ENCODE measurements at places on chromosomes 1 and 21.

DNA sequence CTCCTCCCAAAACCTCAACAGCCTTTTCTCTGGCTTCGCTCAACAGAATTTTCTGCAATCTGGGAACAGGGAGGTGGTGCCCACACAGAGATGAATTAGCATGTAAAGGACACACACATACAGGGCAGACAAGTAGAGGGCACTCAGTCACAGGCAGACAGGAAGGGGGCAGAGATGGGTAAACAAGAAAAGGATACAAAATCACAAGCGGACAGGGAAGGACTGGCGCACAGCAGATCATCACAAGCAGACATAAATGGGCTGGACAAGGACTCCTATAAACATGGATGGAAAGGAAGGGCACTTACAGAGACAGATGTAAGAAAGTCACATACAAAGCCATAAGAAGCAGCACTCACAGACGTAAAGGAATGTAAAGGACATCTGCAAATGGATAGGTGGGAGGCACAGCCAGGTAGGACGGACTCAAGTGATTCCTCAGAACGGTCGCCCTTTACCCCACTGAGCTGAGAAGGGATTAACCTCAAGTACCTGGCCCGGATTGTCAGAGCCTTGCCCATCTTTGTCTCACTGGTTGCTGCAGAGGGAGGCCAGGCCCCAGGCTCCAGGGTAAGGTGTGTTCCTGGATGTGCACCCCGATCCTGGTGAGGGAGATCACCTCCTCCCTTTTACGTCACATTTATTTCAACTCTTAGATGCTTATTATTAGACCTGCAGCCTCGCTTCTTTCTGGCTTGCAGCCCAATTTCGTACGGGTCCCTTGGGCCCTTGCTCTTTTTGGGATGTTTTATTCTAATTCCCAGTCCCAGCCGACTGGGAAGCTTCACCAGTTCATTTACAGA, 836 bp upstream of the PRCC start:
- DNase-seq, result no peak

- DNase-seq, result no peak
Measured at GRCh38 chr1:163201906-163202305, 810 bp downstream of the RGS5 start.

GRCh38 chr1:71668065-71668464, 587.2 kb upstream of the ZRANB2 start:
- no peak for DNase-seq

DNA sequence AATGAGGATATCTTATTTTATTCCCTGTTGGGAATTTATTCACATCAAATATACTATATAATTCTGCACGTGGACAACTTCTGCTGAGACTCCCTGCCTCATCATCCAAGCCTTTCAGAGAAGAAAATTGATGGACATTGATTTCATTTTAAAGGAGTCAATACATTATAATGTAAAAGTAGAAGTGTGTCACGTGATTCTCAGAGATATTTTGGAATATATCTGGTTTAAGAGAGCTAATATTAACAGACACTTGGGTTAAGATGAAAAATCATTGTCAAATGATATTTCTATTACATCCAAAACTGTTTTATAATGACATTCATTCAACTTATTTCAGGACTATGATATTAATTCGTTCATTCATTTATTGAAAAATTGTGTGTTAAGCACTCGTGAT, 314.2 kb downstream of the ADGRL2 start:
- no peak for DNase-seq

DNA sequence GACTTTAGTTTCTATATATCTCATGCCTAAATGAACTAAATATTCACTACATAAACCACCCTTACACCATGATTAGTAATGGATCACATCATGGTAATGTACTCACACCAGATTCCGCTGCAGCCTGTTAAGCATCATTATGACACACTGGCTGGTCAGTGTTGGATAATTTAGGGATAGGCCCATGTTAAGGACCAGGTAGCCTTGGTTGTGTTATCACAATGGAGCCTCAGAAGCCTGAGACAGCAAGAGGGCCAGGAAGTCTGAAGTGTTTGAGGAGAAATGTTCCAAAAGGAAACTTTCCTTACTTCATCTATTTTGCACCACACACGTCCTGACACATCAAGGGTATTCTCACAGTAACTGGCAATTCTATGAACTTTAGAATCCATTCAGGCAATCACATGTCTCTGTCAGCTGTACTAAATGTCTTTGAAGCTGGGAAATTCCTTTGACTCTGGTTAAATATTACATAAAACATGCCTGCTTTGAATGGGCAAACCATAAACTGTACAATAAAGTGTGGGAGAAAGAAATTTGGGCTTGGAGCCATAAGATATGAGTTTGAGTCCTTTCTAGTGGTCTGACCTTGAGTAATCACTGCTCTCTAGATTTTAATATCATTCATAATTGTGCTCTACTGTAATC, 105.3 kb upstream of the DPT start:
- DNase-seq, result no peak

DNA sequence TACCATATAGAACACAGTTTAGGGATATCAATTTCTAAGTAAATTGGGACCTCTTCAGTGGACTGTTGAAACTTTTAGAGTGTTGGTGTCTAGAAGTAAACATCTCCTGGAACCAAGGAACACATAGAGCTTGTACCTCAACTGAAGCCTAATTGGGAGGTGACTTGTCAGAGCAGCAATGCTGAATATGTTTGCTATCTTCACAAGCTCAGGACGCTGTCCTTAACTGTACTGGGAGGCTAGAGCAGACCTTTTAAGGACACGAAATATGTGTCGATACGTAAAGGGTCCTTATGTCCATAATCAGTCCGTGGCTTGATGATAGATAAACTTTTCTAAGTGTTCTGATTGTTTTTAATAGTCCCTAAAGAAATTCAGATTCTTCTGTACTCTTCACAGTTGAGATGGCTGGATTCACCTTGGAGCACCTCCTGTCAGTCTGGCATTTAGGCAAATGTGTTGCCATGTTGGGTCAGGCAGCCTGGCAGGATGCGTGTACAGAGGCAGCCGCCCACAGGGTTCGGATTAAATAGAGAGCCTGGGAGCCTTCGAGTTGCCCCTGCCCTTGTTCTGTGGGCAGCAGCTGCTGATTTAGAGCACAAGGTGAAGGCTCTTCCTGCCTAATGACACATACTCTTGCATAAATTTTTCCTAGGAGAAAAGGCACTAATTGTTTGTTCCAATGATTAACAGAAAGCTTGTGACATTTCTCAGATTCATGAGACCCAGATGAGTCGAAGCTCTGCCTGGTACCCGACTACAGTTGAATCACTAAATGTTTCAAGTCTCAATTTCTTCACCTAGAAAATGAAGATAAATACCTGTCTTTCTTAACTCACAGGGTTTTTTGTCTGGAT, 3.6 kb downstream of the ACTN2 start:
- no peak for DNase-seq

GRCh38 chr21:45362748-45363145, 42.2 kb upstream of the COL18A1 start:
- DNase-seq, result no peak

GRCh38 chr21:46675595-46676280, 40.3 kb downstream of the PRMT2 start:
- no peak for DNase-seq

DNA sequence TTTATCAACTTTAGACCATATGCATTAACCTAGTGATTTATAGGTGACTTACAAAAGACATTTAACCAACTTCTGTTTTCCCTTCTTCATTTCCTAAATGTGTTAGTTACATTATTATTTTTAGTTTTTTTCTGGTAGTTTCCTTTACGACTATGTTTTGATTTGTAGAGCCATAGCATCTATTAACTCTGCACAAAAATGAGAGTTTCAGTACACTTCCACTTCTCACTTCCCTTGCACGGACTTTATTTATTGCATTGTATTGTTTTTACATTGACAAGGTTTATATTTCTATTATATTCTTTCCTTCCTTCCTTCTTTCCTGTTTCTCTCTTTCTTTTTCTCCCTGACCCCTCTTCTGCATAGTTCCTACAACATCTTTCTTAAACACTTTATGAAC, 14.7 kb downstream of the PKN2 start:
- DNase-seq, result no peak

DNA sequence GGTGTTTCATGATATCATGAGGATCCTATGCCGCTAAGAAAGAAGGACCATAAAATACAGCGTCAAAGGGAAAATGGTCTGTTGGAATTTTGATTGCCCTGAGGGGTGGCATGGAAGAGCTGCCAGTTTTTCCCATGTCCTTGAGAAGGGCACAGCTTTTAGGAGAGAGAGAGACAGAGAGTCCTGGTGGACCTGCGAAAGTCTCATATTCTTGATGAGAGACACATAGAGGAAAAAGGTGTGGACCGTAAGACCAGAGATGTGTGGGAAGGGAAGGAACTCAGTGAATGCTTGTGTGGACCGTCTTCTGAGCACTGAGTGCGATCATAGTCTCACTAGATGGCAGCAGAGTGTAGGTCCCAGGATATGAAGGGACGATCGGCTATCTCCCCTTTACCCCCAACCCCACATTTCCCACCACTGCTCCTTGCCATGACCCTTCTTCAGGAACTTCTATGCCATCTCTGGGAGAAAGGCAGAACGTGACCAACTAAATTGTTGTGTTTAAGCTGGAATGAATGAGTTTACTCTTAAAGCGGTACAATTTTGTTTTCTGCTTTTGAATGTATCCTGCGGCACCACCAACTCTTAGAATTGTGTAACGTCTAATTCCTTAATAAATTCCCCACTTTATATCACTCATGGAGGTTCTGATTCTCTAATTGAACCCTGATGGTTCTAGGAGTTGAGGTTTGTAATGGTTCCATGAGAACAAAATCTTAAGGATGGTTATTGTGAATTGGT, 117.7 kb downstream of the CTH start:
- no peak for DNase-seq

GRCh38 chr1:152451254-152451653, 37.2 kb upstream of the CRNN start:
- DNase-seq, result no peak

DNA sequence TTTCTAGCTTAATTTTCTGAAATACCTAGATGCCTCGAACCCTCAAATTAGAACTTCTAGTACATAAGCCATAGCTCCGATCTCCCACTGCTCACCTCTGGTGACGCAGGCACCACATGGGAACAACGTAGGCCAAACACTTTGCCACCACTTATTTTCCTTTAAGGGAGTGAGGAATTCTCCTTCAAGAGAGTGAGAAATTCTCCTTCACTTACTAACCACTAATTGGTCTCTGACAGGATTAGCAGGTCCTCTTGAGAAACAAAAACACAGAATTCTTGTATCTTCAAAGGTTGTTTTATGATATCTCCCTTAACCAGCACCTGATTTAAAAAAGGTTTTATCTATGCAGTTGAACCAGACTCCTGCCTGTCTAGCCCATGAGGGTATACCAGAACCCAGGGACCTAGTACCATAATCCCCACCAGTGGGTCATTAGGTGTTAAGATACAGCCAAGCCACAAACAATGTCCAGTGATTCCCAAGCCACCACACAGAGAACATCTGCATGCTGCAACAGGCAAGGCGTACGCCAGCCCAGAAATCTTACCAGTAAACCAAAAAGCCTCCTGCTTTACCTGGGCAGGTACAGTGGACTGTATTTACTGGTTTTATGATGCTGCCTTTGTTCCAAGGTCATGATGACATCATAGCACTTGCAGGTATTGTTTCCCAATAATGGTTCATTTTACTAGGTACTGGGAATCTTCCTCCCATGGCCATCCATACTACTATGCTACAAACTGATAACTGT, 20.3 kb upstream of the CXADR start:
- no peak for DNase-seq

GRCh38 chr1:36857754-36858153, 176.6 kb downstream of the GRIK3 start:
- DNase-seq, result no peak

DNA sequence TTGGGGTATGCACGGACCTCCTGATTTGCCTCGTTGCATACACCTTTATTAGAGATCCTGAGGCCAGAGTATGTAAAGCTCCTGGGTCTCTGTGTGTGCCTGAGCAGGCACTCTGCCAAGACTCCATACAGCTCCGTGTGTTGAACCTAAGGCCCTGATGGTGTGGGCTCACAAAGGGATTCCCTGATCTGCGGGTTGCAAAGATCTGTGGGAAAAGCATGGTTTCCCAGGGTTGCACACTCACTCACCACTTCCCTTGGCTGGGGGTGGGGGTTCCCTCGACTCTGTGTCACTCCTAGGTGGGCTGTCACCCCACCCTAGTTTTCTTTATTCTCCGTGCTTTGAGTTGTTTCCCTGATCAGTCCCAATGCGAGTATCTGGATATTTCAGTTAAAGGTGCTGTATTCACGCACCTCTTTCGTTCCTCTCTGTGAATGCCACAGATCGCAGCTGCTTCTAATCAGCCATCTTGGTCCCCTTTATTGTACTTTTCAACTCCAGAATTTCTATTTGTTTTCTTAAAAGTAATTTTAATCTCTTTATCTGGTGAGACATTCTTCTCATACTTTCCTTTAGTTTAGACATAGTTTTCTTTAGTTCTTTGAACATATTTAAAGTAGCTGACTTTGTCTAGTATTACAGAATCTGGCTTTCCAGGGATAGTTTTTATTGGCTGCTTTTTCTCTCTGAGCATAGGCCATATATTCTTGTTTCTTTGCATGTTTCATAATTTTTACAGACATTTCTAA, 39.0 kb upstream of the F3 start:
- no peak for DNase-seq

DNA sequence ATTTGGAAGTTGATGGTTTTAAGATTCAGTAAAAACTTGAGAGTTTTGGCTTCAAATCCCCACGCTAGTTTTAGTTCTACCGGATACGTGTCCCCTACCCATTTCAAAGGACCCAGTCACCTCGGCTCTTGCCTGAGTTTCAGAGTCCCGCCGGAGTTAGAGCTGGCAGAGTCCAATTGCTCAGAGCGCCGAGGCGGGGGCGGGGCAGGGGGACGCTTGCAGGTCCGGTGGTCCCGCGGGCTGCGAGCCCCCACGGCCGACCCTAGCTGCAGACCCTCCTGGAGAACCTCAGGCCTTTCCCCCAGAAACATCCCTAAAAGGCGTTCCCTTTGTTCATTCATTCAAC, 765 bp upstream of the VPS45 start:
- DNase-seq, result no peak

- no peak for DNase-seq
Measured at GRCh38 chr1:86429122-86429725, 5.3 kb downstream of the CLCA2 start.

DNA sequence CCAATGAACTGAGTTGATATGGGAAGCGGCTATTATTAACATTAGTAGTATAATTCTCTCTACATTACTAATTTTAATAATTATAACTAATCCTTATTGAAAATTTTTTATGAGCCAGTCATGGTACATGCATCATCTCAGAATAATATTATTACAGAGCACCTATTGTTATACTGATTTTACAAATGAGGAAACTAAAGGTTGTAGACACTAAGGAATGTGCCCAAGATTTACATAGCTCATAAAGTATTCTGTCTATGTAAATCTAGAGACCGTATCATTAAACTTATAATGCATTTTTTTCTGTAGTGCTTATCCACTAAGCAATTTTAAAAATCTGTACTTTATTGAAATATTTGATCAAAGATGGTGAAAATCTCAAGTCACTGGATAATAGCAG, 825.9 kb downstream of the PLA2G4A start:
- no peak for DNase-seq

GRCh38 chr1:42914092-42914627, 44.5 kb downstream of the SLC2A1 start:
- DNase-seq, result no peak

GRCh38 chr1:154906621-154907081, 29.9 kb downstream of the PMVK start:
- DNase-seq, result no peak

All from T-helper 17 cell (primary cell).